ENCODE measurements at places on chromosomes 5 and 9. TPM values are rescaled to one million over a fixed set of nuclear protein-coding genes. Genes with fewer than 3 reads are reported as not detected.
A peak's percentile ranks its signal among the peaks of the same experiment; 100 is the strongest.

GRCh38 chr5:150703762-150704161, 2.9 kb upstream of the RBM22 start:
- H3K36me3 ChIP-seq = no peaks in the 10 kb centered on the region
- peaks cover 9% of the 10 kb centered on the region for H3K4me1 ChIP-seq
- no peak overlapping the region for H3K27ac ChIP-seq
- no peak overlapping the region for H3K4me3 ChIP-seq
- no peak for DNase-seq
- H3K27me3 ChIP-seq = no peaks in the 10 kb centered on the region

GRCh38 chr9:91536211-91536691, 112.6 kb upstream of the NFIL3 start:
- no peak for DNase-seq
- H3K36me3 ChIP-seq = no peaks in the 10 kb centered on the region
- no peak overlapping the region for H3K4me3 ChIP-seq
- H3K27me3 ChIP-seq = no peaks in the 10 kb centered on the region
- H3K4me1 ChIP-seq = no peaks in the 10 kb centered on the region

The PCDHGA7 gene
- 10.8 TPM for total RNA-seq

DNA sequence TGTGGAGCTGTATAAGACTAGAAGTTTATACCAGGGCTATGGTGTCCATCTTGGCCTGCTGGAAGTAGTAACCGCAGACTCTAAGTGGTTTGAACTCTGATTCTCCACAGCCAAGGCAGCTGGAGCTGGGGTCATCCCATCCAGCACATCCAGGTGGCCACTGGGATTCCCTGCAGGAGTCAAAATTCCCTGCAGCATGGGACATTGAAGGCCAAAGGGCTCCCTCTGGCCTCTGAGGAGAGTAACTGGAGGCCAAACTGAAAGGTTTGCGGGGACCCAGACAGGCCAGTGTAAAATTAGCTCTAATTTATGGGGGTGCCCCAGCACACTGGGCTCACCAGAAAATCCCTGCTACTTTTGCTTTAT, 12.2 kb upstream of the PRXL2C start:
- H3K4me3 ChIP-seq = no peak overlapping the region
- no peaks in the 10 kb centered on the region for H3K4me1 ChIP-seq
- no peaks in the 10 kb centered on the region for H3K36me3 ChIP-seq
- no peak for DNase-seq

DNA sequence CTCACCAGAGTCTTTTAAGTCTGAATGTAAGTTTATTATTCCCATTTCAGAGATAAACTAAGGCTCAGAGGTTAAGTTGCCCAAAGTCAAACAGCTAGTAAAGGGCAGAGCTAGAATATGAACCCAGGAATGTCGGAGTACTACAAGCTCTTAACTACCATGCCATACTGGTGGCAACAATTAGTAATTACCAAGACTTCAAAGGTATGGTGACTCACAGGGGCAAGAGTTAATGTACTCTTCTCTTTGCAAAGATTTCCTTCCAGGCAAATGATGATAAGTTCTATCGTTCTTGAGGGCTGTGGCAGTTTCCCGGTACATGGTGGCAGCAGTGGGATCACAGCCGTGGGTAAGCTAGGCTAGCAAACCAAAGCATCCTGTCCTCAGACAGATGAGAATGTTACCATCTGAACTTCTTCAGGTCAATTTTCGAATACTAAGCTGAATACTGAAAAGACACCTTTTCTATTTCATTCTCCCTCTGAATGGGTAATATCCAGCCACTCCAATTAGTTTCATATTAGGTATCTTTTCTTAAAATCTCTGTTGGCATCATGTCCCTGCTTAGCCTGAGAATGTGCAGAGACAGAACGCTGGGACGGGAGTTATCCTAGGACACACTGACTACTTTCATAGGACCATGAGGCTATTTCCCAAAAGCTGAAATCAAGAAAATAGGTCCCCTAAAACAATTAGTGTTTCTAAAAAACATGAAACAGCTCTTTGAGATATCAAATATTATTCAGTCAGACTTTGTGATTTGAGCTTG, 117.0 kb upstream of the NR5A1 start:
- no peaks in the 10 kb centered on the region for H3K4me1 ChIP-seq
- H3K36me3 ChIP-seq = no peaks in the 10 kb centered on the region
- no peak overlapping the region for H3K27ac ChIP-seq
- no peaks in the 10 kb centered on the region for H3K27me3 ChIP-seq
- no peak overlapping the region for H3K4me3 ChIP-seq

DNA sequence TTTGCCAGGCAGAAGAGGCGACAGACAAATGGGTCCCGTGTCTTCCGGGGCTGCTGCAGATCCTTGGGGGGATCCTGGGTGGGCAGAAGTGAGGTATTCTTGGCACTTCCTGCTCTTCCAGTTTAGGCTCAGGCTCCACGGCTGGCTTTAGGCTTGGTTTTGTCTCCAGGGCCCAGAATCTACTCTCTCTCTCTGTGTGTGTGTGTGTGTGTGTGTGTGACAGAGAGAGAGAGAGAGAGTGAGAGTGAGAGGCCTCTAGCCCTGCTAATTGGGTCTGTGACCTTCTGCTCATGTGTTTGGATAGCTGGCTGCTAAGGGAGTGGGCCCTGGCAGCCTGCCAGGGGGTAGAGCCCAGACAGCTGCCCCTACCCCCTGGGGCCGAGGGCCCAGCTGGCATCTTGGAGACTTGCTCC, 39.3 kb downstream of the CRB2 start:
- no peaks in the 10 kb centered on the region for H3K27me3 ChIP-seq
- no peak overlapping the region for H3K27ac ChIP-seq
- no peaks in the 10 kb centered on the region for H3K36me3 ChIP-seq
- H3K4me3 ChIP-seq = no peak overlapping the region
- no peak for DNase-seq

The CHSY3 gene
- total RNA-seq = 4.9 TPM

The KIF4B gene
- total RNA-seq = not detected

The IL13 gene
- total RNA-seq = 0.33 TPM

GRCh38 chr9:22863106-22863505, 416.5 kb downstream of the DMRTA1 start:
- H3K4me1 ChIP-seq = no peaks in the 10 kb centered on the region
- H3K27ac ChIP-seq = no peak overlapping the region
- no peak for DNase-seq
- H3K27me3 ChIP-seq = no peaks in the 10 kb centered on the region

- H3K27me3 ChIP-seq = no peaks in the 10 kb centered on the region
- H3K4me3 ChIP-seq = no peak overlapping the region
- no peak for DNase-seq
- no peak overlapping the region for H3K27ac ChIP-seq
Measured at GRCh38 chr9:75359638-75360037, 271.3 kb downstream of the OSTF1 start.

- no peaks in the 10 kb centered on the region for H3K4me1 ChIP-seq
- H3K4me3 ChIP-seq = no peak overlapping the region
- DNase-seq = no peak
- H3K27me3 ChIP-seq = no peaks in the 10 kb centered on the region
Measured at GRCh38 chr9:81737871-81738507, 48.6 kb upstream of the TLE1 start.

The DMRT3 gene
- 0.33 TPM for total RNA-seq

The CAMK2A gene
- under 0.01 TPM for total RNA-seq

- no peaks in the 10 kb centered on the region for H3K27me3 ChIP-seq
- H3K4me3 ChIP-seq = peak overlapping the region; percentile 82
- H3K4me1 ChIP-seq = no peaks in the 10 kb centered on the region
- no peak overlapping the region for H3K27ac ChIP-seq
- no peak for DNase-seq
- no peaks in the 10 kb centered on the region for H3K36me3 ChIP-seq
Measured at GRCh38 chr5:31639481-31640411, 815 bp downstream of the PDZD2 start.

- H3K27ac ChIP-seq = no peak overlapping the region
- H3K27me3 ChIP-seq = no peaks in the 10 kb centered on the region
- no peak for DNase-seq
- H3K36me3 ChIP-seq = no peaks in the 10 kb centered on the region
- H3K4me1 ChIP-seq = peaks cover 5% of the 10 kb centered on the region
Measured at GRCh38 chr5:139186752-139187326, 11.3 kb downstream of the SIL1 start.

- no peaks in the 10 kb centered on the region for H3K36me3 ChIP-seq
- no peaks in the 10 kb centered on the region for H3K27me3 ChIP-seq
- no peak for DNase-seq
- no peaks in the 10 kb centered on the region for H3K4me1 ChIP-seq
- H3K27ac ChIP-seq = no peak overlapping the region
- no peak overlapping the region for H3K4me3 ChIP-seq
Measured at GRCh38 chr5:93099902-93100347, 481.1 kb downstream of the NR2F1-AS1 start.

DNA sequence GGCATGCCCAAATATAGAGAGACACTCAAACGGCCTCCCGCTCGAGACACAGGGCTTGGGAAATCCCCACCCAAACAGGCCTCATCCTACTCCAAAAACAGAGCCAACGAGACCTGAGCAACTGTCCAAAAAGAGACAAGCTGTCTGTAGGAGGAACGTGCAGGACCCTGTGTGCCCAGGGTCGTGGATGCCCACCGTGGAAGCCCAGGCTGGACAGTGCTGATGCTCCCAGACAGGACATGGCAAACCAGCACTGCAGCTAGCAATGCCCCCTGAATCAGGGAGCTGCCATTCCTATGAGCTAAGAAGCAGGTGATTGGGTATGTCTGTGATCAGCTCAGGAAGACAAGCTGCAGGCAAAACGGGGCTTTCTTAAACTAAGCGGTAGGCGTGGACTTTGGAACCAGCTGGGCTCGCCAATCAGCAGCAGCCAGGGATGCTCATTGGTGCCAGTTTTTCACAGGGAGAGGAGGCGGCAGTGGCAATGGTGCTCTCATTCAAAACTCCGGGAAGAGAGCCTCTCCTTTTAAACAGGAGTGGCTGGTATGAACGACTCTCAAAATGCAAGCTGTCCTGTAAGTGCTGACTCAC, 113.1 kb upstream of the IRX2 start:
- no peak for DNase-seq
- no peak overlapping the region for H3K4me3 ChIP-seq
- no peaks in the 10 kb centered on the region for H3K4me1 ChIP-seq
- no peak overlapping the region for H3K27ac ChIP-seq
- no peaks in the 10 kb centered on the region for H3K36me3 ChIP-seq

DNA sequence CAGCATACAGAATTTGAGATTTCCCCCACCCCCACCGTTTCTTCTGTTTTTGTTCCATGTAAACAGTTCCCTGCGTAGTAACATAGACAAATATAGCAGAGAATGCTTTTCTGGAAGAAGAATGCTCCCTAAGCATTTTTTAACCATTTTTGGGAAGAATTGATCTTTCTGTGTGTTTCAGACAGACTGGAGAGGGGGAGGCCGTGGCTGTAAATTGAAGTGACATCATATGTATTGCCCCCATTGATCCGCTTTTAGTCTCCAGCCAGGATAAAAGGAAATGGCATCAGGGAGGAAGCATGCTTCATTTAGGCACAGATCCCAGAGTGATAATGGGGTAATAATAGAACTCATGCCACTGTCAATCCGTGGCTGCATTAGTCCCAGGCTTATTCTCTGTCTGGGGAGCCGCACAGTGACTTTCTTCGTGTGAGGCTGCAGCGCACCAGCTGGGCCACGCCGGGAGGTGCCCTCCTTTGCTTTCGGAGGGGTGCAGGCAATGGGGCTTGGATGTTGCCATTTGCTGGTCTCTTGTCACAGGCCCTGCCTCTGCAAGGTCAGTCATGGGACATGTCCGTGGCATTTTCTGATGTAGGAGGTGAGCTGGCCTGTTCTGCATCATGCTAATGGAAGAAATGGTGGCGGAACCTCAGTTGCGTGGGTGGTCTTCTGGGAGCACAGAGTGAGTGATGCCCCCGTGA, 261.5 kb downstream of the FANCC start:
- H3K36me3 ChIP-seq = no peaks in the 10 kb centered on the region
- H3K4me3 ChIP-seq = peak overlapping the region; percentile 33
- no peak for DNase-seq
- H3K27ac ChIP-seq = peak overlapping the region; percentile 64

GRCh38 chr9:121319383-121319780, 50.7 kb downstream of the STOM start:
- H3K27ac ChIP-seq = peak overlapping the region; percentile 88
- no peak for DNase-seq
- peaks cover 5% of the 10 kb centered on the region for H3K4me1 ChIP-seq
- H3K4me3 ChIP-seq = no peak overlapping the region

DNA sequence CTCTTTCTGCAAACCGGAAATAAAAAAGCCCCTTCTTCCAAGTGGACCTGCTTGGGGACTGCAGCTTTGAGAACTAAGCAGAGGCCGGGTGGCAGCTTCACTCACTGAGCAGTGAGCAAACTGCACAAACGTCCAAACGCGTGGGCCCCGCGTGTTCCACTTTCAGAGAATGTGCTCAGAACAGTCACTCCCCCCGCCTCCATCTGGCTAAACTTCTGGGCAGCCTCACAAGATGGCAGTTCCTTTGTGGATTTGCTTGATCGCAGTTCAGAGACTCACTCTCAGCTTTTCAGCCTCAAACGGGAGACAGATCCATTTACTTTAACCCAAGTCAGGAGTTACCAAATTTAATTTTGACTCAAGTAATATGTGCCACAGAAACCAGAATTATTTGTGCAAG, 216.6 kb downstream of the TLE1 start:
- DNase-seq = no peak
- no peaks in the 10 kb centered on the region for H3K4me1 ChIP-seq
- no peak overlapping the region for H3K27ac ChIP-seq
- H3K4me3 ChIP-seq = no peak overlapping the region
- no peaks in the 10 kb centered on the region for H3K27me3 ChIP-seq

GRCh38 chr9:85344901-85345300, 396.9 kb downstream of the AGTPBP1 start:
- H3K27me3 ChIP-seq = no peaks in the 10 kb centered on the region
- H3K27ac ChIP-seq = no peak overlapping the region
- no peaks in the 10 kb centered on the region for H3K36me3 ChIP-seq
- DNase-seq = no peak

- no peaks in the 10 kb centered on the region for H3K4me1 ChIP-seq
- no peak overlapping the region for H3K4me3 ChIP-seq
- H3K36me3 ChIP-seq = no peaks in the 10 kb centered on the region
- no peak overlapping the region for H3K27ac ChIP-seq
Measured at GRCh38 chr5:98750693-98751092, 22.8 kb upstream of the RGMB start.
